ENCODE measurements at places on chromosomes 6 and 20.

- DNase-seq, result no peak
Measured at GRCh38 chr6:161111261-161111660, 119.7 kb downstream of the MAP3K4 start.

DNA sequence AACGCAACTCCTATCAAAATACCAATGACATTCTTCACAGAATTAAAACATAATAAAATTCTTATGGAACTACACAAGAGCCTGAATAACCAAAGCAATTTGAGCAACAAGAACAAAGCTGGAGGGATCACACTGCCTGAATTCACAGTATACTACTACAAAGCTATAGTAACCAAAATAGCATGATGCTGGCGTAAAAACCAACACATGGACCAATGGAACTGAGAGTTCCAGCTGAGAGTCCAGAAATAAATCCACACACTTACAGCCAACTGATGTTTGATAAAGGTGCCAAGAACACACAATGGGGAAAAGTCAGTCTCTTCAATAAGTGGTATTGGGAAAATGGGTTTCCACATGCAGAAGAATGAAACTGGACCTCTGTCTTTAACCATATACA, 6.9 kb downstream of the MLIP start:
- DNase-seq, result no peak

DNA sequence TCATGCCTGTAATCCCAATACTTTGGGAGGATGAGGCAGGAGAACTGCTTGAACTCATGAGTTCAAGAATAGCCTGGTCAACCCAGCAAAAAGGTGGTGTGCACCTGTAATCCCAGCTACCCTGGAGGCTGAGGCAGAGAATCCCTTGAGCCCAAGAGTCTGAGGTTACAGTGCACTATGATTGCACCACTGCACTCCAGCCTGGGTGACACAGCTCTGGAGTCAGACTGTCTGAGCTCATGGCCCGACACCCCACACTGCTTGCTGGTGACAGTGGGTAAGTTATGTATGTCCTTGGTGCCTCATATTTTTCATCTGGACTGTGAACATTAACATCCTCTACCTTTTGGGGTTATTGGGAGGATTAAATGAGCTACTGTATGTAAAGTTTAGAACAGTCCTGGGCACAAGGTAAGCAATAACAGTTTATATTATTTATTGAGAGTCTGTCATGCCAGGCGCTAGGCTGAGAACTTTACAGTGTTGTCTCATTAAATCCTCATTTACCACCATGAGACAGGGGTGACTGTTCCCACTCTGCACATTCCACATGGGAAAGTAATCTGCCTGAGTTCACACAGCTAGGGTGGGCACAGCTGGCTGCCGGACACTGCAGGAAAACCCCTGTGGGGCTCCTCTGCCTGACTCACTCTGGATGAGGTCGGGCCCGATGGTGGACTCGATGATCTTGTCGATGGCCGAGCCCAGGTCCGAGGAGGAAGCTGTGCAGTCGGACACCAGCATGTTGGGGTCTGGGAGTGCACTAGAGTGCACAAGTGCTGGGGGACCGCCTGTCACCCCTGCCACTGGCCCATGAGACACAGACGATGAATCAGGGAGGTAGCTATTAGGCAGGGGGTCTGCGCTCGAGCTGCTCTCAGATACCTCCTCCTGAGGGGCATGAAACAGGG, 2.9 kb downstream of the ZNF335 start:
- no peak for DNase-seq

GRCh38 chr6:45513843-45514242, 136.1 kb upstream of the SUPT3H start:
- no peak for DNase-seq

DNA sequence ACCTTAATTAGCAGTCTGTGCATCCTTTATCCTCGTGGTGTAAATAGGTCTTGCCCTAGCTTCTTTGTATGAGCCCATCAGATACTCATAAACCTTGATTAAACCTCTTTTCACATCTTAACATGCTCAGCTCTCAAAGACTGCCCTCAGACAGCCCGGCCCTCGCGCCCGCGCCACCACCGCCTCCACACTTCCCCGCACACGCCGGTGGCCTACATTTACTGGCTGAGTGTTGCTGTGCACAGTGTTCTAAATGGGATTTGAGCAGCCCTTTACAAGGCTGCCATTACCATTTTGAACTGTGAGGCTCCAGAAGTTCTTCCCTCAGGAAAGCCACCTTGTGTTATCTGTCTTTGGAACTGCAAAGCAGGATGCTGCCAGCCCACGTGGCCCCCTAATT, 63.0 kb upstream of the INSM1 start:
- DNase-seq, result no peak

GRCh38 chr20:45969712-45970634, 2.0 kb downstream of the ZNF335 start:
- DNase-seq, result peak; percentile 52

DNA sequence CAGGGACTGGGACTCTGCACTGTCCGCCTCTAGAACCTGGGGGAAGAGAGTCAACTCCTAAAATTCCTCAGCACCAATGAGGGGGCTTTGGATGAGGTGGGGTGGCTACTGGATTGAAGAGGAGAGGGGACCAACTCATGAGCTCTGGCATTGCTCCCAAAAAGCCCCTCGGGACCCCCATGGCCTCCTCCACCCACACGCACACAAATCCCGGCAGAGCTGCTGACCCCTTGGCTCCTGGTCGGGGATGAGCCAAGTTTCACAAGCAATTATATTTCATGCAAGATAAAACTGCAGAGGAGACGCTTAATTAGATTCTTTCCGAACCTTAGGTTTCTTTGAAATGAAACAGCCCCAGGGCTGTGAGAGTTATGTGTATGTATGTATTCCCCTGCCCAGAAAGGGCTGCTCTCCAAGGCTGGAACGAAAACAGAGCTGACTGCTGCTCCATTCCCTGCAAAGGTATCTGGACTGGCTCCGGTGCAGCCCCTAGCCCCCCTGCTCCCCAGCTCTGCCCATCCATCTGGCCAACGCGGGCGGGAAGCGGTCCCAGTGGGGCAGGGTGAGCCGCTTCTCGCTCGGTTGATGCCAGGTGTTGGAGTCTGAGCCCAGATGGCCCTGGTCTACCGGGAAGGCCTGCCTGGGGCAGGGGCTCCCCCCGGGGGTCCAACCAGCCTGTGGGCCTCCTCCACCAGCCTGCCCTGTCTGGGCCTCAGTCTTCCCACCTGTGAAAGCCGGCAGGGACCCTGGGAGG, 46.8 kb upstream of the STX16 start:
- DNase-seq, result peak; percentile 51

DNA sequence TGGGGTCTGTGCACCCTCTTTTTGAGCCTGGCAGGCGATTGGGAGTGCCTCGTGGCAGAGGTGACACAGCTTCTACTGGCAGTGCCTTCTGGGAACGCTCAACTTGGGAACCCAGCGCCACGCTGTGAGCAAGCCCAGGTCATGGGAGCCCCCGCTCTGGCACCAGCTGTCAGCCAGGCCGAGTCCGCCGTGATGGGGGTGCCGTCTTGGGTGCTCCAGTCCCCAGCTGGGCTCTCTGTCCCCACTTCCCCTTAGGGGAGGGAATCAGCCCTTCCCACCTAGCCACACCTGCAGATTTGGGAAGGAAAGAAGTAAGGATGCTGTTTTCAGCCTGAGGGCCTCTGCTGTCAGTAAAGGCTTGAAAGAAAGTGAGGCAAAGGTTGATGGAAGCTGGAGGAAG, 31.0 kb upstream of the NTSR1 start:
- DNase-seq, result no peak

DNA sequence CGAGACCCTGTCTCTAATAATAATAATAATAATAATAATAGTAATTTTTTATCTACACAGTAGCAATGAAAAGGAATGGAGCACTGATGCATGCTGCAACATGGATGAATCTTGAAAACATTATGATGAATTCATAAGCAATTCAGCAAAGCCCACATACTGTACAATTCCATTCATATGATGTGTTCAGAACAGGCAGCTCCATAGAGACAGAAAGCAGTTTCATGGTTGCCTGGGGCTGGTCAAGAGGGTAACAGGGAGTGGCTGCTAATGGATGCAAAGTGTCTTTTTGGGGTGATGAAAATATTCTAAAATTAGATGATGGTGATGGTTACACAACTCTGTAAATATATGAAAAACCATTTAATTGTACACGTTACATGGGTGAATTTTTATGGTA, 43.6 kb downstream of the SLC24A3 start:
- DNase-seq, result no peak

GRCh38 chr20:37518606-37519507, 2.2 kb upstream of the NNAT start:
- peak; percentile 42 for DNase-seq

DNA sequence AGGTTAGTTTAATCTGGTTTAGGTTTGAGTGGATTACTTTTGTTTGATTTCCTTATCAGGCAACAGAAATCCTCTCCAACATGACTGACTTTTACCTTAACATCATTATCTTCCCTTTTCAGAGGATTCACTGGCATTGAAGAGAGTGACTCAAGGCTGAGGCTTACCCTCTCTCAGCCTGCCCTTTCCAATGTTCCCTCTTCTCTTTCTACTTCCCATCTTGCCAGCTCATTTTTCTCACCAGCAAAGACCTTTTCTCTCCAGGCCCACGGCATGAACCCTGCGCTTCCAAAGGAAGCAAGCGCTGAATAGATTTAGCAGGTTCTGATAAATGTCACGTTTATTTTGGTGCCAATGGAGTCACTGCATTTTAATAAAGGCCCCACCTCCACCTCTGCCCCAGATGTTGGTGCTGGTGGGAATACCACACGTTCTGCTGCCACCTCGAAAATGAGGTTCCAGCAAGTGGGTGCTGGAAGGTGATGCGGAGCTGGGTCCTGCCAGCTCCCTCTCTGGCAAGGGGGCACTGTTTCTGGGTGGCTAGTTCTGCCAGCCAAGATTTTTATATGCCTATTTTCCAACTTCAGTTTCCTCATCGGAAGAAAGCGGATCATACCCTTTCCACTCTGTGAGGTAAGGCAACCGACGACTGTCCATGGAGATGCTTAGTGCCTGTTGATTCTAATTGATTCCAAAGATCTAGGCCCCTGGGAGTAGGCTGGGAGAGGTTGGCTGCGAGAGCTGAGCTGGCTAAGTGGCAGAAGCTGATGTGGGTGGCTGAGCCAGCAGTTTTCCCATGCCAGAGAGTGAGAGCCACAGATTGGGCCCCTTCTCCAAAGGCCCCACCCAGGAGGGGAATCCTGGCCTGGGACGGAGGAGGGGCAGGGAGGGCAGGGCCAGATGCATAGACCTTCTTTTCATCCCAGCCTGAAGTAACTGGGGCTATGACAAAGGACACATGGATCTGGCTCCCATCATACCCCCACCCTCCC, 87.7 kb upstream of the MAFB start:
- no peak for DNase-seq

GRCh38 chr20:53579581-53580375, 13.9 kb downstream of the ZNF217 start:
- no peak for DNase-seq

- DNase-seq, result no peak
Measured at GRCh38 chr20:39605908-39606307, 643.8 kb downstream of the DHX35 start.

GRCh38 chr6:166626177-166627032, 646 bp downstream of the RPS6KA2 start:
- DNase-seq, result no peak

GRCh38 chr6:143877584-143878271, 13.5 kb downstream of the ZC2HC1B start:
- no peak for DNase-seq

DNA sequence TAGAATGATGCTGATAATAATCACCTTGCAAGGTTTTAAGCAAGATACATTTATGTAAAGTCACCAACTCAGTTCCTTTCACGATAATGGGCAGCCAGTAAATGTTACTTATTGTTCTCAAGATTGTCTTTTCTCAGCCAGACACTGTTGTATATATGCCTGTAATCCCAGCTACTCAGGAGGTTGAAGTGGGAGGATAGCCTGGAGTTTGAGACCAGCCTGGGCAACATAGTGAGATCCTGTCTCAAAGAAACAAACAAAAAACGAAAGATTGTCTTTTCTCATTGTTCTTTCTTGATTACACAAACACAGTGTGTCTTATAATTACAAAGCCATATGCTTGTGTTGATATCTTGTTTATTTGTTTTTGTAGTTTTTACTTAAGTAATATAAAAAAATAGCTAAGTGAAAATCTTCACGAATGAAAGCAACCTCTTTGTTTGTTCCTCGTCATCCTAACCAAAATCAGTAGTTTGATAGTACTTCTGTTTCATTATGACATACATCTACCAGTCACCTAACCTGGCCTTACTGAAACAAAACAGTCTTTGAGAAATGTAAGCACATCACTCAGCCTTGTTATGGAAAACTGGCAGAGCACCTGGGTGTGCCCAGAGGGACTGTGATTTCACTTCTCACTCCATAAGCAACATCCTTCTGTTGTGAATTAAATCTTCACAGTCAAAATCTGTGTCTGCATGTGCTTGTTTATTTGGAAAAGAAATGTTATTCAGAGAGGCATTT, 436.2 kb upstream of the SOX4 start:
- no peak for DNase-seq

DNA sequence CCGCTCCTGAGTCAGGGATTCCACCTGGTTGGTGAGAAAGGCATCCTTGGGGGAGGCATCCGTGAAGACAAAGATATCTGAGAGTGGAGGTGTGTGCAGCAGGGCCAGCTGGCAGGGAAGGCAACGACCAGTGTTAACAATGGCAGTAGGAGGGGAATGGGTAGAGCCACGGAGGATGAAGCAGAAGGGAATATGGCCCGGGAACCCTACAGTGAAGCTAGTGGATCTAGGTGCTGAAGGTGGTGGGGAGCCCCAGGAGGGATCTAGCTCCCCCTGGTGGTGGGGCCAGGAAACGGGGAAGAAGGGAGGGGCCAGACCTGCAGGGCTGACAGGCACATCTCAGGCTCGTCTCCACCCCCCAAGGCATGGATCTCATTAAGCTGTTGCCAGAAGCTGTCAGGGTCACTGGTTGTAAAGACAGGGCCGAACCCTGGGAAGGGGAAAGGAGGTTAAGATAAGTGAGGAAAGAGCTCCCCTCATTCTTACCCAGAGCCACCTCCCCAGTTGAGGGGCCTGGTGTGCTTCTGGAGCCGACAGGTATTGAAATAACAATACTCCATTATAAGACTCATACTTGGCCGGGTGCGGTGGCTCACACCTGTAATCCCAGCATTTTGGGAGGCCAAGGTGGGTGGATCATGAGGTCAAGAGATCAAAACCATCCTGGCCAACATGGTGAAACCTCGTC, 7.3 kb downstream of the VWA7 start:
- peak; percentile 29 for DNase-seq

GRCh38 chr6:28980852-28981430, 24.2 kb downstream of the ZNF311 start:
- peak; percentile 85 for DNase-seq

DNA sequence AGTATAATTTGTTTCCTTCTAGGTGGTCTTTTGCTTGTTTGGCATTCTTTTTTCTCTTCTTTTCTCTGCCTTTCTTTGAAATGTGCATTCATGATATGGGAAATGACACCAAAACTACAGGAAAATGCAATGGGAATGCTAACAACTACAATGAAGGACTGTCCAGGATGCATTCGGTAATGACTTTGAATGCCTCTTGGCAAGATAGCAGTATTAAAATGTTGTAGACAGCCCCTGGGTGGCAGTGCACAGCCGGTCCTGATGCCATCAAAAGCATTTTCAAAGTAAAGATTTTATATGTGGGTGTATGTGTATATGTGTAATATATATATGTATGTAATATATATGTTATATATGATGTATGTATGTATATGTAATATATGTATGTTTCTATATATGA, 218.8 kb upstream of the MMS22L start:
- DNase-seq, result no peak
